Fibroblast of mammary gland (primary cell): ENCODE measurements at places on chromosomes 7 and 10.

DNA sequence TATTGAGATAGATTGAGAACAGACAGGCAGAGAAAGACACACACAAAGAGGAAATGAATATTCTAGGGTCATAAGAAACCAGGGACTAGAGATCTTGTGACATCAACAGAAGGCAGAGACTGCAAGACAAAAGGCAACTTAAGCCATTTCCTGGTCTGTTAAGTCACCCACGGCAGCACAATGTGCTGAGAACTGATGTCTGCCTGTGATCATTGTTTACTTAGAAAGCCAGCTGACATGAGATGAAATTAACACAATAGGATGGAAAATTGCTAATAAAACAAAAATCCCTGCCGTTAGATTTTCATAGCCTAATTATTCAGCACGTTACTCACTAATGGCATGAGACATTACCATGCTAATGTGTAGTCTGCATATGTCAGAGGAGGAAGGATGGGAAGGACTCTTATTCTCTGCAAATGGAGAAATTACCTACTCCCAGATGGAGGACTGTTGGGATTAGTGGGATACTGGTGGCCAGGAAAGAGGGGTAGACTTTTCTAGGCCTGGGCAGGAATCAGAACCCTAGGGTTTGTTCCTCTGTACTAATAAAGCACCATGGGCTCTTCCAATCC, 191.3 kb upstream of the PODXL start:
- no peak for DNase-seq

DNA sequence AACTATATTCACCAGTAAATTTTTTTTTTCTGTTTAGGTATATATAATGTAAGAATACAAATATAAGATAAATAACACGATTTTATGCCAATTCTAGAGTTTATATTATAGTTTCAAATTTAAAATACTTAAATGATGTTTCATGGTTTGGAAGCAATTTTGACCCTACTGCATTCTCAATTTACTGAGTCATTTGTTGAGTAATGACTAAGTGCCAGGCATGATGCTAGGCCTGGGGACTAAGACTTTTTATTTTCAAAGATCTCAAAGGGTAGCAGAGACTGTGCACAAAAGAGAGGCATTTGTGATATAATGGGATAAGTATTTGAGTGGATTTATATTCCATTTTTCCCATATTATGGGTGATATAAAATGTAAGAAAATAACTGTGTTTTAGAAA, 78.9 kb upstream of the SMIM30 start:
- DNase-seq, result peak; percentile 85

DNA sequence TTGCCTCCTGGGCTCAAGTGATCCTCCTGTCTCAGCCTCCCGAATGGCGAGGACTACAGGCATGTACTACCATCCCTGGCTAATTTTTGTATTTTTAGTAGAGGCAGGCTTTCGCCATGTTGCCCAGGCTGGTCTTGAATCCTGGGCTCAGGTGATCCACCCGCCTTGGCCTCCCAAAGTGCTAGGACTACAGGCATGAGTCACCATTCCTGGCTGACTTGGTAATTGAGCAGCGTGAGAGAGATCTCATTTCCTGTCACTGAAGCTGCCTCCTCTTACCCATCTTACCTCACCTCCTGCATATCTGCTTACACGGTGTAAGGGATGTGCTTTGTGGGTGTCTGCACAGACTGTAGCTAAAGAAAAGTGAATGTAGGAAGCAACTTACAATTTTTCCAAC, 9.7 kb downstream of the IFIT3 start:
- peak; percentile 68 for DNase-seq

DNA sequence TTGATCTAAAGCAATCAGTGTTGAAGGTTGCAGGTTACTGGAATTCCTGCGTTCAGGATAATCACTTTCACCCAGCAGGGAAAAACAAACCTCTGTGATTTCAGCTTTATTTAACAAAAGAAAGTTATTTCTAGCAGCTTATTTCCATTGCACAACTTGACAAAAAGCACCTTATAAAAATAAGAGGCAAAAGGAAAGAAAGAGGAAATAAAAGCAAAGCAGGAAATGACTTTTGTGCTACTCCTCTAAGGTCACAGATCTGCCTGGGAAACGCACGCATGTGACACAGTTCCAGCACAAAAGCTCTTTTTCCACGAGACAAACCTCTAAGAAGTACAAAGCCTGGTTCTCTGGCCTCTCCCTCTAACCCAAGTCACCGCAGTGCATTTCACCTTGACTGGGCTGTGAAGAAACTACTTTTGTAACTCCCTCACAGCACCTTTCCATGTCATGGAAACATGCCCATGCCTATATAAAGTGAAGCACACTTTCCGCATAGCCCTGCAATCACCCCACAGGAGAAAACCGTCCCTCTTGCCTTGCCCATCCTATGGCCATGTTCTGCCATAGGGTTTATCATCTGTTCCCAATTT, 870 bp downstream of the ANK3 start:
- DNase-seq, result no peak

GRCh38 chr7:141872931-141873330, 31.6 kb upstream of the PRSS37 start:
- no peak for DNase-seq

GRCh38 chr7:27972276-27972675, 208.3 kb downstream of the JAZF1 start:
- no peak for DNase-seq

- no peak for DNase-seq
Observed at GRCh38 chr7:87215046-87215445, 4.5 kb downstream of the TMEM243 start.

- DNase-seq, result no peak
Observed at GRCh38 chr7:114417290-114417689, 2.7 kb downstream of the FOXP2 start.

GRCh38 chr7:129222064-129222463, 2.8 kb upstream of the AHCYL2 start:
- no peak for DNase-seq

DNA sequence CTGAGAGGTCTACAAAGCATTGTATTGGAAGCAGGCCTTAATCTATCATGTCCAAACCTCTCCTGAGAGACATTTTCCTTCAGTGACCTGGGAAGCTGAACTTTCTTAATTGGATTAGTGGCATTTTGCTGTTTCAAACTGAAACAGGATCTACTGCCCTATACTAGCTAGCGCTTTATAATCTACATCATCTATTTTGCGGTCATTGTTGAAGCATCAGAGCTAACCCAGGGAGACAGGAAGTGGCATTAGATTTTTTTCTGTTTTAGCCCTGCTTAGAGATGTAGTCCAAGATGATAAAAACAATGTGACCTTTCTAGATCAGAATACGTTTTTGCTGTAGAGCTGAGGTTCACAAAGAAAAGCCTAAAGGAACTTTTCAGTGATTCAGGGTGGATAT, 147.4 kb upstream of the AGR3 start:
- DNase-seq, result no peak

- DNase-seq, result peak; percentile 77
Observed at GRCh38 chr10:17882557-17882956, 69.2 kb upstream of the SLC39A12 start.

- DNase-seq, result peak; percentile 36
Observed at GRCh38 chr10:80924063-80924952, 386.6 kb downstream of the SH2D4B start.

DNA sequence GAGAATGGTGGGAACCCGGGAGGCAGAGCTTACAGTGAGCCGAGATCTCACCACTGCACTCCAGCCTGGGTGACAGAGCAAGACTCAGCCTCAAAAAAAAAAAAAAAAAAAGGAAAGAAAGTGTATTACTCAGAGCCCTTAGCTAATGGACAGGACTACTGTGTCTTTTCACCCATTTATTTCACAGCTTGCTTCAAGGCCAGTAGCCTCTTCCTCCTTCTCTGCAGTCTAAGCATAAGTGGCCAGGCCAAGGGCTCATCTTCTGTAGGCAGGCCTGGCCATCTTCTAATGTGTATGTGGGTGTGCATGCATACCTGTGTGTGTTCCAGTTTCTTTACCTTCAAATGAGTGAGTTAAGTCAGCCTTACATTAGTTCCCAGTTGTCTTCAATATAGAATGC, 94.8 kb upstream of the GDF10 start:
- DNase-seq, result no peak

DNA sequence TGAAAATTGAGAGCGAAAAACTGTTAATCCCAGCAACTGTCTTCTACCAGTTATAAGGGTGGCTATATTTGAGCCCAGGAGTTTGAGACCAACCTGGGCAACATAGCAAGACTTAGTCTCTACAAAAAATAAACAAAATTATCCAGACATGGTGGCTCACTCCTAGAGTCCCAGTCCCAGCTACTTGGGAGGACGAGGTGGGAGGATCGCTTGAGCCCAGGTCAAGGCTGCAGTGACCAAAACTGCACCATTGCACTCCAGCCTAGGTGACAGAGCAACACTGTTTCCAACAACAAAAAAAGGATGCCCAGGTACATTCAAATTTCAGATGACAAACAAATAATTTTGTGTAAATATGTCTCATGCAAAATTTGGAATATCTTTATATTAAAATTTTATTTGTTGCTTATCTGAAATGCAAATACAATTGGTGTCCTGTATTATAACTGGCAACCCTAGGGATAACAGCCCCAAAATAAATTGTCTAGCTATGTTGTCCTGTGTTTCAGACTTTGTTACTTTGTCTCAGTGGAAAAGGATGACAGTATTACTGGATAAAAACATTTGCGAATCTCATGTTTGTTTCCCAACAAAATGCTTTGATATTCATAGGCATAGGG, 26.7 kb downstream of the FAM171A1 start:
- DNase-seq, result no peak

DNA sequence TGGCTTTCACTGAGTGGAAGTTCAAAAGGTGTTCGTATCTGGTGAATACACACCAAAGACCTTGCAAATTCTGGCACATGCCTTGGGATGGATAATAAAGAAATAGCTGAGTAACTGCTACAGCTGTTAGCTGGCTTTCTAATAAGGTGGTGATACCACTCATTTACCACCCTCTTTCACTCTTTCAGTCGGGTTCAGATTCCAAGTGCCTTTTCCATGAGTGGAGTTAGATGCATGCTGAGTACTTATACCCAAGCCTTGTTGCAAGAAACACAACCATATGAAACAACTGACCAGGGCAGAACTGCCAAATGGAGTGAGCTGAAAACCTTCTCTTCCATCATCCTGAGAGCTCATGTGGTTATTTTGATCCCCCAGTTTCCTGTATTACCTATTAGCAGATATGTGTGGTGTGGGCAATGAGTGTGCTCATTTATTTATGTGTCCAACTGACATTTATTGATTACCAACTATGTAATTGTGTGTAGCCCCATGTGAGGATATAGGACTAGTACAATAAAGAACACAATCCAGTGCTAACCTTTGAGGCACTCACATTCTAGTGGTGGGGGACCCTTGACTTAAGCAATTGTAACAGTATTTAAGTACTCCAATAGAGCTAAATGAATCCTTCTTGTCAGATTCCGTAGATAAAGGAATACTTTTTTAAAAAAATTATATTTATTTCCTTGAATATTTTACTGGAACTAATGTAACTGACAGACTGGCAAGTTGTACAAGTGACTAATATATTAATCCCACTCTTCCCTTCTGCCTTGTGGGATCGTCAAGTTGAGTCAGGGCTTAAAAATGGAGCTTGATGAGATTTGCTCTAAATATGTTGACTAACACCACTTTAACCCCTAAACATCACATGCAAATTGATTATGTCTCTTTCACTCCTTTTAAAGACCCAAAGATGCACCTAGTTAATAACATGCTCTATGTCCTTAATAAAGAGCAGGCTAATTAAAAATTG, 124.7 kb downstream of the ARID5B start:
- peak; percentile 91 for DNase-seq

DNA sequence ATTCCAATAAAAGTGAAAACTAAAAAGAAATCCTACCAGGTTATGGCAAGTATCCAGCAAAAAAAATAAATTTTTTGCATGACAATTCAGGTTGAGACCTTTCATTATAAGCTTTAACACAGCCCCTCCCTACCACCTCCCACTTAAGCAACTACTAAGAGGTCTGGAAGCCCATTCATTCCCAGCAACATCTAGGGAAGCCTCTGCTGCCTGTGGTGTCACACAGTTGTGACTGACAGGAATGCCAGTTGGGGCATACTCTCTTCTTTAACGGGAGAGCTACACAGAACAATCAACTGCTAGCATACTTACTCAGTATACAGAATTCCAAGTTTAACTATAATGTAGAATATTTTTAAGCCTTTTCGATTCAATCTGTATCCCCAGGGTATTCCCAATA, 27.8 kb downstream of the ABI1 start:
- no peak for DNase-seq
